ENCODE measurements at places on chromosomes 5 and 9.

DNA sequence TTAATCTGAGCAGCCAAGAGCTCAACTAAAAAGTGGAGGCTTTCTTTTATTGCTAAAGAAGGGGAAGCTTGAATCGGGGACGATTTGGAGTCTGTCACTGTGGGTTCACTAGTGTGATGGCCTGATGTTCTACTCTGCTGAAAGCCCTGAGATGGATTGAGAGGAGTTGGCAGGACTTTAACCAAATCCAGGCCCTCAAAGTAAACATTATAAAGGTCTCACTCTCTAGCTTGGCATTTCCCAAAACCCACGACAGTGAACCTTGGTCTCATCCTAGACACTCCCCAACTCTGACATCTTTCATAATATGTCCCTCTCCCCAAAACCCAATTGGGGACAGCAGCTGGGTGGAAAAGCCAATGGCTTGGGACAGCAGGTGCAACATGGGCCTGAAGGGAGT is 32.7 kb downstream of the TMOD1 start:
- DNase-seq, result no peak

DNA sequence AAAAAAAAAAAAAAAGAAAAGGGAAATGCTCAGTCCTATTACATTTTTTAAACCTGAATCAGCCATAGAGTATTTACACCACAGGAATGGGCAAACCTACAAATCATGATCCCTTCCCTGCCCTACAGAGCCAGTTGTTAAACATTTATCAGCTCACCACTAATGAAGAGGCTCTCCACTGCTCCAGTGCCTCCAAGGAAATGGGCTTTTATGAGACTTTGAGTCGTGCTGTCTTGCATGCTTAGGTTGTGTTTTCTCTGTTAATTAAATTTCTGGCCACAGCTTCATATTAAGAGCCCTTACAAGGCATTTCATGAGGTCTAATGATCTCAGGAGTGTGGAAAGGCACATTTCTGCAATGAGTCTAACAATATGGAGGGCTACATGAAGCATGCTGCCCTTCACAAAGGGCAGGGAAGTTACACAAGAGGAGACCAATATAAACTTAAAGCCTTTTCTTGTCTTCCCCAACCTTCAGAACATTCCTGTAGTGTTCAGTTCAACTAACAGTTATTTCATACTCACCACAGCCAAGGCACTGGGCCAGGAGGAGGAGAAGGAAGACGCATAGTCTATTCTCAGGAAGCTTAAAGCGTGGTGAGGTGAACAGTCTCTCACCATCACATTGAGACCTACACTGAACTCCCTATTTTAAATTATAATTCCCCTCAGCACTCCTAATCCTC is 140.1 kb upstream of the ABCA1 start:
- DNase-seq, result no peak

- DNase-seq, result peak; percentile 24
These were observed 4.5 kb downstream of the REEP5 start for GRCh38 chr5:112917453-112917995.

- no peak for DNase-seq
These were observed 37.1 kb upstream of the OLFM1 start for GRCh38 chr9:135050072-135050990.

- DNase-seq, result no peak
These were observed 22.5 kb downstream of the PAX5 start for GRCh38 chr9:37011530-37011929.

- DNase-seq, result no peak
These were observed 22.7 kb upstream of the TRAF1 start for GRCh38 chr9:120949290-120949689.

GRCh38 chr5:73129143-73129542 is 8.8 kb downstream of the TMEM171 start:
- no peak for DNase-seq

- DNase-seq, result no peak
These were observed 62.4 kb downstream of the ZNF462 start for GRCh38 chr9:106925392-106925791.

DNA sequence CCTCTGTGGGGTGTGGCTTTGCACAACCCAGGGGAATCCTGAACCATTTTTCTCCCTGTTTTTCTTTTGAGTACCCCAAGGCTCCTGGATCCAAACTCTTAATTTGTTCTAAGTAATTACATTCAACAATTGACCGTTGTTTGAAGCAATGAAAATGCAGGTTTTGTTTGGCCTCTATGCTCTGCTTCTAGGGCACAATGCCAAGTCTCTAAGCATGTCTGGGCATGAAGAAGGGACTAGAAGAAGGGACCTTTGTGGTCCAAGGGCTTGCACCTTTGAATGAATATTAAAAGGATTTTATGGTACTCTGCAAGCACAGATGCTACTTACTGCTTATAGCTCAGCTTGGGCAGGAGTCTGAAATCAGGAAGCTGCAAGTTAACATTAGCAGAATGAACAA is 6.6 kb upstream of the ENC1 start:
- no peak for DNase-seq
